Activated naive CD8-positive, alpha-beta T cell treated with anti-CD3 and anti-CD28 coated beads, Interleukin-2, amount 10 ng/mL, durations not matched to agents 7 days and 5 days (primary cell): ENCODE measurements at places on chromosomes 6 and 20. TPM values are rescaled to one million over a fixed set of nuclear protein-coding genes. Genes with fewer than 3 reads are reported as not detected.
A peak's percentile ranks its signal among the peaks of the same experiment; 100 is the strongest.

Gene CLVS2
- not detected for total RNA-seq

Gene B4GALT5
- 13.7 TPM for total RNA-seq

Gene TMEM217
- total RNA-seq: 2.0 TPM

Gene ZKSCAN3
- total RNA-seq: 7.6 TPM

- DNase-seq: no peak
- no peaks in the 10 kb centered on the region for H3K36me3 ChIP-seq
- no peak overlapping the region for H3K27ac ChIP-seq
- no peak overlapping the region for H3K4me3 ChIP-seq
These were observed 319.4 kb downstream of the HTR1B start for GRCh38 chr6:77143659-77144447.

- no peak for DNase-seq
- peaks cover 4% of the 10 kb centered on the region for H3K27me3 ChIP-seq
- H3K36me3 ChIP-seq: no peaks in the 10 kb centered on the region
- no peak overlapping the region for H3K27ac ChIP-seq
- no peaks in the 10 kb centered on the region for H3K4me1 ChIP-seq
- no peak overlapping the region for H3K4me3 ChIP-seq
These were observed 30.2 kb upstream of the DACT2 start for GRCh38 chr6:168349718-168350210.

DNA sequence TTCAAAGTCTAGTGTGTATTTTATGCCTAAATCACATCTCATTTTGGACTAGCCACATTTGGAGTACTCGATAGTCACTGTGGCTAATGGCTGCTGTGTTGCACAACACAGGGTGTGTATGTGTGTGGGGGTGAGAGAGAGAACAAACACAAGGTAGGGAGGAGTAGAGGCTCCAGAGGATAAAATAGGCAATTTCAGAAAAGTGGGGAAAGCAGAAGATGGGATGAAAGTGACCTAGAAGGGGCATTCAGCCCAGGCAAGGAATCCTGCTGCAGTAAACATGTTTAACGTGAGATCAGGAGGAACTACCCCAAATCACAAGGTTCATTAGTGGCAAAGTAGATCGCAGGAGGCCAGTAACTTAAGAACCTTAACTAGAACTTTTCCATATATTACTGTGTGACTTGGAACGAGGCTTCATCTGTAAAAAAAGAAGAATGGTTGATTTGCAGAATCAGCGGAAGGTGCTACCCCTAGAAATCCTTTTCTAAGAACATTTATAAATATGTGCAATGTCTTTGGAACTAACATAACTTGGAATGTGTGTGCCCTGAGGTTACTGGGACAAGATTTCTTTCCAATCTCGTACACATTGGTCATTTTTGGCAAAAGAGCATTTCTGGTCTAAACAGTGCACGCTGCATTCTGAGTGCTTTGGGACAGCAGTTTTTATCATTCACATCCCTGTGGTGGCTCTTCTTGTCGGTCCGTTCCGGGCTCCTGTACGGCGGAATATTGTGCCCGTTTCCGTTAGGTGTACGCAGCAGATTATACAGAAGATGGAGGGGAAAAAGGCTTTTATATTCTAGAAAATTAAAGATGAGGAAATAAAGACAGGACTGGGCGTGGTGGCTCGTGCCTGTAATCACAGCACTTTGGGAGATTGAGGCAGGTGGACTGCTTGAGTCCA, 2.6 kb downstream of the DUSP22 start:
- H3K4me1 ChIP-seq: peaks cover 47% of the 10 kb centered on the region
- H3K27ac ChIP-seq: no peak overlapping the region
- DNase-seq: no peak
- H3K27me3 ChIP-seq: no peaks in the 10 kb centered on the region

DNA sequence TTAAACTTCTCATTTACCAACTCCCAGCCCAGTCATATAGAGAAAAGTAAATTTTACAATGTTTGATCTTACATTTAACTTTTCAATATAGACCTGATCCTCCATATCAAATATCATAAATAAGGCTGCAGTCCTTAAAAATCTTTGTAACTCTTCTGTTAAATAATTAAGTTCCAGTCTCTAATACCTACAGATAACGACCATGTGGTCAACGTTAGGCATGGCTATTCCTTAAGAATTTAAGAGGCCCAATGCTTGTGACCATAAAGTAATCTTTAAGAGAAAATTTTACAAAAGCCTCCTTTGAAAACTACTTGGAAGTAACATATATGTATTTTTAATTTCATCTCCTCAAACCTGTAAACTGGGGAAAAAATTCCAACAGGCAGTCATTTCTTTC, 1.6 kb downstream of the FBXO5 start:
- peaks cover 46% of the 10 kb centered on the region for H3K4me1 ChIP-seq
- DNase-seq: no peak
- no peaks in the 10 kb centered on the region for H3K27me3 ChIP-seq
- peak overlapping the region; percentile 19 for H3K27ac ChIP-seq
- H3K4me3 ChIP-seq: peak overlapping the region; percentile 80

GRCh38 chr20:22533823-22534751, 50.3 kb downstream of the FOXA2 start:
- no peak overlapping the region for H3K27ac ChIP-seq
- no peak overlapping the region for H3K4me3 ChIP-seq
- no peaks in the 10 kb centered on the region for H3K4me1 ChIP-seq
- H3K27me3 ChIP-seq: peaks cover 1% of the 10 kb centered on the region
- DNase-seq: no peak

GRCh38 chr6:41694815-41695526, 40.4 kb downstream of the TFEB start:
- no peaks in the 10 kb centered on the region for H3K36me3 ChIP-seq
- H3K27me3 ChIP-seq: no peaks in the 10 kb centered on the region
- peaks cover 3% of the 10 kb centered on the region for H3K4me1 ChIP-seq
- H3K27ac ChIP-seq: peak overlapping the region; percentile 66
- no peak for DNase-seq
- H3K4me3 ChIP-seq: no peak overlapping the region

- no peak overlapping the region for H3K4me3 ChIP-seq
- no peak for DNase-seq
- no peak overlapping the region for H3K27ac ChIP-seq
- H3K36me3 ChIP-seq: no peaks in the 10 kb centered on the region
- no peaks in the 10 kb centered on the region for H3K27me3 ChIP-seq
- no peaks in the 10 kb centered on the region for H3K4me1 ChIP-seq
These were observed 369.1 kb downstream of the CDH4 start for GRCh38 chr20:61621035-61621730.

- H3K4me3 ChIP-seq: no peak overlapping the region
- no peak overlapping the region for H3K27ac ChIP-seq
- peaks cover 13% of the 10 kb centered on the region for H3K27me3 ChIP-seq
- peaks cover 3% of the 10 kb centered on the region for H3K4me1 ChIP-seq
These were observed 445.4 kb upstream of the DEFB115 start for GRCh38 chr20:30811885-30812671.

- peaks cover 8% of the 10 kb centered on the region for H3K36me3 ChIP-seq
- DNase-seq: no peak
- H3K4me1 ChIP-seq: peaks cover 25% of the 10 kb centered on the region
These were observed 54.5 kb upstream of the REV3L start for GRCh38 chr6:111537528-111537920.

DNA sequence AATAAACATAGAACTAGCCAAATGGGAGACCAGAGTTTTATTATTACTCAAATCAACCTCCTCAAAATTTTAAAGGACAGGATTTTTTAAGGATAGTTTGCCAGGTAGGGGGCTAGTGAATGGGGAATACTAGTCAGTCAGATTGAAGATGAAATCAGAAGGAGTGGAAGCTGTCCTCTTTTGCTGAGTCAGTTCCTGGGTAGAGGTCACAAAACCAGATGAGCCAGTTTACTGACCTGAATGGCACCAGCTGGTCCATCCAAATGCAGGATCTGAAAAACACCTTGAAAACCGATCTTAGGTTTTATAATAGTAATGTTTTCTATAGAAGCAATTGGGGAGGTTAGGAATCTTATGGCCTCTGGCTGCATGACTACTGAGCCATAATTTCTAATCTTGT, 558.2 kb downstream of the PKHD1 start:
- no peak overlapping the region for H3K4me3 ChIP-seq
- no peak overlapping the region for H3K27ac ChIP-seq
- H3K27me3 ChIP-seq: peaks cover 2% of the 10 kb centered on the region
- no peak for DNase-seq
- no peaks in the 10 kb centered on the region for H3K36me3 ChIP-seq

- H3K27ac ChIP-seq: no peak overlapping the region
- peaks cover 43% of the 10 kb centered on the region for H3K27me3 ChIP-seq
- no peaks in the 10 kb centered on the region for H3K36me3 ChIP-seq
- peak overlapping the region; percentile 87 for H3K4me3 ChIP-seq
- DNase-seq: no peak
These were observed 240.4 kb downstream of the PHACTR1 start for GRCh38 chr6:12956991-12957320.

DNA sequence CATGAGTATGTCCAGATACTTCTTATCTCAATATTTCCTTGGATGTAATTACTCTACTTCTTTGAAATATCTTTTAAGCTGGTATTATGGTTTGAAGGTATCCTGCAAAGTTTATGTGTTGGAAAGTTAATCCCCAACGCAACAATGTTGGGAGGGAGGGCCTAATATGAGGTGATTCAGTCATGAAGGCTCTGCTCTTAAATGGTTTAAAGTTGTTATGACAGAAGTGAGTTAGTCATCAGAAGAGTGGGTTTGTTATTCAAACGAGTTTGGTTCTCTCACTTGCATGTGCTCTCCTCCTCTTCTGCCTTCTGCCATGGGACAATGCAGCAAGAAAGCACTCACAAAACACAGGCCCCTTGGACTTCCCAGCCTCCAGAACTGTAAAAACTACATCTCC, 176.3 kb downstream of the KCNQ5 start:
- H3K36me3 ChIP-seq: peaks cover 4% of the 10 kb centered on the region
- no peak for DNase-seq
- H3K4me3 ChIP-seq: no peak overlapping the region
- H3K4me1 ChIP-seq: no peaks in the 10 kb centered on the region
- H3K27ac ChIP-seq: no peak overlapping the region

- H3K4me3 ChIP-seq: no peak overlapping the region
- DNase-seq: no peak
These were observed 23.1 kb downstream of the LBP start for GRCh38 chr20:38369389-38369788.

DNA sequence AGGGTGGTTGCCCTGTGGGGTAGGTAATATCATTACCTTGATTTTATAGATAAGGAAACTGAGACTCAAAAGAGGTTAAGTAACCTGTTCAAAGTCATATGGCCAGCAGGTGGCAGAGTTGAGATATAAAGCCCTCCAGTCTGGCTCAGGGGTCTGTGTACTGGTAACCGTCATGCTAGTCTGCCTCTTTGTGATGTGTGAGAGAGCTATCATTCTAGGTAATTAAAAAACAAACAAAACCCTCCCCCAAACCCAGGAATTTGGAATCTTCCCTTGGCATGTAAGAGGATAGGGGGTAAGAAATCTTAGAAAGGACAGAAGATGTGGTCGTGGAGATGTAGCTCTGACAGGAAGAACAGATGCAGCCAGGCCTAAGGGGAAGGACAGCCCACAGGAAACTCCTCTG, 206.0 kb downstream of the CDC5L start:
- H3K27ac ChIP-seq: no peak overlapping the region
- H3K4me1 ChIP-seq: peaks cover 2% of the 10 kb centered on the region
- H3K27me3 ChIP-seq: peaks cover 17% of the 10 kb centered on the region
- no peaks in the 10 kb centered on the region for H3K36me3 ChIP-seq
